ENCODE measurements at places on chromosomes 12 and 14.

- DNase-seq = no peak
Observed at GRCh38 chr12:52646613-52647012, 5.4 kb downstream of the KRT2 start.

- no peak for DNase-seq
Observed at GRCh38 chr12:106305376-106305775, 2.8 kb downstream of the TCP11L2 start.

DNA sequence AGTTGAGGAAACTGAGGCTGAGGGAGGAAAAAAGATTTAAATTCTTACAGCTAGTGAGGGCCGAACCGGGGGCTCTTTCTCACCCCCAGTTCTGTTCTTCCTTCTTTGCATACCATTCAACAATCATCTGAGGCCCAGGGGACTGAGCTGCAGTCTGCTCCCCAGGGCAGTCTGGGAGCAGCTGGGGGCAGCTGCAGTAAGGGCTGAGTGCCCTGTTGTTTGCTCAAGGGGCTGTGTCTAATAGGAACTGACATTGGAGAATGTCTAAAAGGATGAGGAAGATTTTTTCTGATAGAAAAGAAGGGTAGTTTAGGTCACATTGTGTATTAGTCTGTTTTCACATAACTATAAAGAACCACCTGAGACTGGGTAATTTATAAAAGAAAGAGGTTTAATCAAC, 42.2 kb downstream of the SLC17A8 start:
- DNase-seq = no peak

- DNase-seq = no peak
Observed at GRCh38 chr12:127205781-127206555, 1061.0 kb upstream of the TMEM132C start.

- DNase-seq = no peak
Observed at GRCh38 chr12:115914122-115914521, 363.4 kb downstream of the MED13L start.

- no peak for DNase-seq
Observed at GRCh38 chr14:23468704-23469126, 788 bp upstream of the NGDN start.

- DNase-seq = no peak
Observed at GRCh38 chr12:52590021-52590420, 11.2 kb downstream of the KRT72 start.

- no peak for DNase-seq
Observed at GRCh38 chr12:106135075-106135474, 3.7 kb downstream of the NUAK1 start.

- no peak for DNase-seq
Observed at GRCh38 chr12:97140355-97140754, 233.3 kb downstream of the NEDD1 start.

- no peak for DNase-seq
Observed at GRCh38 chr12:52779914-52780313, 2.8 kb upstream of the KRT76 start.

GRCh38 chr14:38254571-38255407, 1.1 kb downstream of the CLEC14A start:
- no peak for DNase-seq
